ENCODE measurements at places on chromosomes 5 and 9. TPM values are rescaled to one million over a fixed set of nuclear protein-coding genes. Genes with fewer than 3 reads are reported as not detected.

- DNase-seq: no peak
Measured at GRCh38 chr5:57816108-57816507, 333.5 kb upstream of the ACTBL2 start.

DNA sequence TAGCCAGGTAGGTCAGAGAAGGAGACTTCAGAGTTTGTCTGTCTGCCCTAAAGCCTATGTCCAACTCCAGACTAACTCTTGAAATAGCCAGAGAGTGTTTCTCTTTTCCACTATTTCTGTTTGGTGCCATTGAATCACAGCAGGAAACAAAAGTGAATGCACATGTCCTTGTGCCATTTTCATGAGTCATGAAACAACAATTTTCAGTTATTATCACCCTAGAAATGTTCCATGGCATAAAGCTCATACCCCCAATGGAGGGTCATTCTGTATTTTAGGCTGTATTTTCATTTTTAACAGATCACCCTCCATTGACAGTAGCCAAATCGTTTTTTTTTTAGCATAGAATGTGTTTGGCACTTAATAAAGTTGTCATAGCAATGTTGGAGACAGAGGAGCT, 124.7 kb downstream of the PAPPA start:
- no peak for DNase-seq

- DNase-seq: no peak
Measured at GRCh38 chr9:23698161-23698560, 127.9 kb downstream of the ELAVL2 start.

GRCh38 chr5:124059200-124059599, 547.2 kb downstream of the CSNK1G3 start:
- no peak for DNase-seq

- no peak for DNase-seq
Measured at GRCh38 chr9:26677965-26678706, 214.5 kb downstream of the CAAP1 start.

GRCh38 chr5:67021962-67022361, 174.6 kb downstream of the CD180 start:
- no peak for DNase-seq

GRCh38 chr5:11852717-11853087, 51.5 kb downstream of the CTNND2 start:
- DNase-seq: no peak

Gene KCNV2
- not detected for polyA plus RNA-seq
